ENCODE measurements at places on chromosomes 5 and 9. TPM values are rescaled to one million over a fixed set of nuclear protein-coding genes. Genes with fewer than 3 reads are reported as not detected.

GRCh38 chr5:19555876-19556275 lies 432.1 kb downstream of the CDH18 start:
- no peak for DNase-seq

DNA sequence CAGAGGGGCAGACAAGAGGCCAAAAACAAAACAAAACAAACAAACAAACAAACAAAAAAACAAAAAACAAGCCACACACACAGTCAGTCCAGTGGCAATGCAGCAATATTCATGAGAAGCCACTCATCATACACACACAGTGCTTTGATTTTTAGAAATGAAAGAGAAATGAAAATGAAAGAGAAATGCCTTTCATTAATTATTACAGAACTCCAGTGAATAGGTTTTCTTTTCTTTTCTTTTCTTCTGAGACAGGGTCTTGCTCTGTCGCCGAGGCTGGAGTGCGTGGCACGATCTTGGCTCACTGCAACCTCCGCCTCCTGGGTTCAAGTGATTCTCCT lies 36.9 kb downstream of the SPRY4 start:
- DNase-seq: no peak

GRCh38 chr9:130480673-130481072 lies 35.9 kb downstream of the ASS1 start:
- DNase-seq: no peak

C9orf153 gene
- total RNA-seq: 0.22 TPM

ALDH1A1 gene
- 19.8 TPM for total RNA-seq

IFNA7 gene
- total RNA-seq: not detected

DIRAS2 gene
- total RNA-seq: not detected

Measured in Right ventricle myocardium superior (tissue), 1 donor.